ENCODE measurements at places on chromosomes 13 and 19.

DNA sequence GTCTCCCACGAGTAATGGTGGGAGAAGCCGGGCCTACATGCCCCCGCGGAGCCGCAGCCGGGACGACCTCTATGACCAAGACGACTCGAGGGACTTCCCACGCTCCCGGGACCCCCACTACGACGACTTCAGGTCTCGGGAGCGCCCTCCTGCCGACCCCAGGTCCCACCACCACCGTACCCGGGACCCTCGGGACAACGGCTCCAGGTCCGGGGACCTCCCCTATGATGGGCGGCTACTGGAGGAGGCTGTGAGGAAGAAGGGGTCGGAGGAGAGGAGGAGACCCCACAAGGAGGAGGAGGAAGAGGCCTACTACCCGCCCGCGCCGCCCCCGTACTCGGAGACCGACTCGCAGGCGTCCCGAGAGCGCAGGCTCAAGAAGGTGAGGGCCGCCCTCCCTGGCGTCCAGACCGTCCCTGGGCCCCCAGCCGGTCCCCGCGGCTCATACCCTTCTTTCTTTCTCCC is 1.4 kb upstream of the USF2 start:
- peak; percentile 66 for DNase-seq

DNA sequence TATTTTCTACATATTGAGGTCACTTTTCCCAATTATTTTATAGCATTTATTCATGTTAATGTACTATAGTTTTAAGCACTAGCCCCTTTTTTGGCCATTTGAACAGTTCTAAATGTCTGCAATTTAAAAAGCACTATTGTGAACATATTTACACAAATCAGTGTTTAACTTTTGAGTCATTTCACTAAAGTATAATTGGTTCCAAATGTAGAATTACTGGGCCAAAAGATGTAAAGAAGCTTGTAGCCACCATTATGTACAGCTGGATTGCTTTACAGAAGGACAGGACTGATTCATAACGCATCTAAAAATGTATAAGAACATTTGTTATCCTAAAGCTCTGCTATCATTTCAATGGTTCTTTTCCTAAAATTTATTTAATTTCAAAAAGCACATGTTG is 16.6 kb upstream of the ATP12A start:
- no peak for DNase-seq

- no peak for DNase-seq
Observed at GRCh38 chr19:49997709-49998108, 27.5 kb downstream of the VRK3 start.

DNA sequence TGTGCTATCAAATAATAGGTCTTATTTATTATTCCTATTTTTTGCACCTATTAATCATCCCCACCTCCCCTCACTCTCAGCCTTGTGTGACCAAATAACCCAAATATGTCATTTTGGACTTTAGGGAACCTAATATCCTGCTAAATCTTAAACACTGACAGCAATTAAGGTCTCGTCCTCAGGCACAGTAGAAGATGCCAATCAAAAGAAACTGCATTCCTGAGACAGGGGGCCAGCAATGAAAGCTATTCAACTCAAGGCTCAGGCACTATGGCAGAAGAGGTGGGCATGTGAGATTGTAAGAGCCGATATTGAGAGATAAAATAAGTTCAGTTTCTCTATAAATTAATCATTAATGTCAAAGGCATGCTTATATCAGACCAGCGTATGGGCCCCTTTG is 1437.7 kb upstream of the PCDH9 start:
- DNase-seq, result no peak

- no peak for DNase-seq
Observed at GRCh38 chr13:20387006-20387405, 138.7 kb downstream of the CRYL1 start.

- no peak for DNase-seq
Observed at GRCh38 chr13:98026457-98026857, 73.0 kb downstream of the IPO5 start.

GRCh38 chr19:58571575-58571947 is 1.6 kb downstream of the MZF1 start:
- DNase-seq, result no peak

DNA sequence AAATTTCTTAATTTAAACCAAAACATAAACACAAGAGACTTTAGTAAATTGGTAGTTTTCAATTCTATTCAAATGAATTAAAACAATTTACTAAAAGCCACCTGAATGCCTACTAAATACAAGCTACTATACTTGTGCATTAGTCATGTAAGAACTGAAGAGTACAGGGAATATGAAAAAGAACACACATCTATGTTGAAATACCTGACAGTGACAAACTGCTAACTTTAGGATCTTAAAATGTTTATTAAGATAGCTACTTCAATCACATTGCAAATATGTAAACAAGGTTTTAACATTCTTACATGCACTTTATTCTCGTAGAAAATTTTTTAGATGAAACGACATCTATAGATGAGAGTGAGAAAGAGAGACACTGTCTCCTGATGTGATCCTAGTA is 4.1 kb downstream of the SPRYD7 start:
- DNase-seq, result no peak

DNA sequence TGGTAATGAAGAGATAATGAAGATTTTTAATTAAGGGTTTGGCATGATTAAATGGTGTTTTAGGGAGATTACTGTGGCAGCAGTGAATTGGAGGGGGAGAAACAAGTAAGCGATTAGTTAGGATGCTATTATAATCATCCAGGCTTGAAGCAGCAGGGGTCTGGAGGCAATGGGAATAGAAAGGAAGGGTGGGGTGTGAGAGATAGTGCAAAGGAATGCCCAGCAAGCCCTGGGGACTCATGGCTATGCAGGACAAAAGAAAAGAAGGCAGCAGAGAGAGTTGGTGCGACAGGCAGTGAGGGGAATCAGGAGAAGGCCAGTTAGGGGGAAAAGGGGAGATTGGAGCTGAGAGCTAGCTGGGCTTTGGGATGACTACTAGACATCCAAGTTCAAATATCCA is 34.5 kb downstream of the SOX21 start:
- no peak for DNase-seq

DNA sequence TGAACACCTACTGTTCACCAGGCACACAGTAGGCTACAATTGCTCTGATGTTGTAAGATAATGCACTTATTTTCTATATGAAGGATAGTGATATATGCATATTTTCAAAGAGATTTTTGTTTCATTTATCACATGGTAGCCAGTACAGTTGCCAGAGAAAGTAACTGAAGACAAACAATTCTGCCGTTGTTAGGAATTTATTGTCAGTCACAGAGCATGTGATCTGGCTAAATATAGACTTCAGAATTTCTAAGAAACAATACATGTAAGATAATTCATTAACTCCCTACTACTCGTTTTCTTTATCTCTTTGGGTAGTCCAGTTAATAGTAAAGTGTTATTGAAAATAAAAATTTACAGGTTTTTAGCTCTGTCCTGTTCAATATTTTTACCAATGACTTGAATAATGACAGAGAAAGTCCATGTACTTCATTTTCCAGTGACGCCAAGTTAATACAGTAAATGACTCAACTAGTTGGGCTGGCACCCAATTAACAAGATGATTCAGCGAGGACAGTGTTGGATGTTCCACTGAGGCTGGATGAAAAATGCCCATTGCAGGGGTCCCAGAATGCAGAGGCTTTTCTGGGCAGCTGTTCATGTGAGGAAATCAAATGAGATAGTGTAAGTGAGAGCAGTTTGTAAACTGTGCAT is 35.6 kb downstream of the GJA3 start:
- DNase-seq, result no peak

All from uterus (tissue), 4 donors.